Hematopoietic multipotent progenitor cell treated with erythropoietin and hydrocortisone succinate and interleukin-3 and kit ligand, for 8 days (in vitro differentiated cells): ENCODE measurements at places on chromosomes 12 and 14.

- DNase-seq = no peak
Observed at GRCh38 chr12:13223179-13223804, 26.8 kb downstream of the EMP1 start.

- peak; percentile 71 for DNase-seq
Observed at GRCh38 chr12:25051656-25052195, 102.8 kb upstream of the BCAT1 start.

DNA sequence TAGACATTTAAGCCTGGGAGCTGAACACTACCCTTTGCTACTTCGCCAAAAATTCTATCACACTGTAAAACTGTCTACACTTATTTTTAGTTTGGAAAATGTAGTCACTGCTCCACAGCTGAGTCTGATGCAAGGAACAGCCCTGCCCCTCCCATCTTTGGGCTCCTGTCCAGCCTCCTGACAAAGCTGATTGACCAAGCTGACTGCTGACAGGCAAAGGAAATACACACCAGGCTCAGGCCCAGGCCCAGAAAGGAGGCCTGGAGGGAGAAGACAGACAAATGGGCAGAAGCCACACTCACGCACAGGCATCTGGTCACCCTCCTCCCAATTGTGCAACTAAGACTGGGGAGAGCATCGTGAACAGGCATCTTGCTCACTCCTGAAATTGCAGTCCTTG is 55.3 kb downstream of the ISCA2 start:
- peak; percentile 38 for DNase-seq

DNA sequence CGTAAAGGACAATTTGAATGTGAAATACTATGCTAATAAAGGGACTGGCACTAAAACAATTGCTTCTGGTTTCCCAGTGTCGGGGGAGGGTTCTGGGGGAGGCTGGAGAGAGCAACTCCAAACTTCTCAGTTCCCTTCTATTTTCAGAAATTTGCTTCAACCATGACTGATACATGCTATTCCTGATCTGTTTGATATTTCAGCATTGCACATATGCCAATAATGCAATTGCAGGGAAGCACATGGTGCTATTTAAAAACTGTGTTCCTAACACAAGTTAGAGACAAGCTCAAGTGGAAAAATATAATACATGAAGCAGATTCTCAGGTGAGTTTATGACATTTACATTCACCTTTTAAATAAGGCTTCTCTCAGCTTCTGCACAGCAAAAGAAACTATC is 188.9 kb downstream of the RIMBP2 start:
- DNase-seq = no peak

- DNase-seq = peak; percentile 48
Observed at GRCh38 chr14:59360923-59361794, 104.0 kb downstream of the GPR135 start.

- DNase-seq = no peak
Observed at GRCh38 chr14:105913221-105913620, 386.8 kb downstream of the TMEM121 start.

- DNase-seq = no peak
Observed at GRCh38 chr14:96479435-96480146, 22.6 kb upstream of the PAPOLA start.
